ENCODE measurements at places on chromosomes 7 and 10.

DNA sequence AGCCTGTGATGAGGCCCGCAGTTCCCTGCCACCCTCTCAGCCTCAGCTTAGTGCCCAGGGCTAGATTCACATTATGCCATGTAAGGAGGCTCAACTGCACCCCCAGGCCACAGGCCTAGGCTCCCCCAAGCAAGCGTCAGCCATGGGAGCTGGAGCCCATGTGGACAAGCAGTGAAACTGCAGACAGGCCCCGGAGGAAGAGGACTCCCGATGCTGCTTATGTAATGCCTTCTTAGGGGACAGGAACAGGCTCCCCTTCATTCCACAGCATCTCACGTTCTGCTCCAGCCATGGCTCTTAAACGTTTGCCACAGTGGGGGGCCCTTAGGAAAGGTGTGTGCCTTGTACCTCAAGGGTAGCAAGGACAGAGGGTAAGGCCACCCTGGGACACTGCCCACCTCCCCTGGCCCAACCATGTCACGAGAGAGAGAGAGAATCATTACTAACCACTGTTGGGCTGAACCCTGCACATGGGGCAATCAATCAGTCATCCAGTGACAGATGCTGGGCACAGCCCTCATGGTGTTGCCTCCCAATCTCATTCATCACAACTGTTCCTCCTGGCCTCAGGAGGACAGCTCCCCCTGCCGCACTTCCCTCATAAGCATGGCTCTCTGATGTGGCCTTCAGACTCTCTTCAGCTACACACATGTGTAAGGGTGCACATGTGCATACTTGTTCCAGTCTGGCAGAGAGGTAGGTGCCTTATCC lies 263.0 kb downstream of the GRID1 start:
- DNase-seq = no peak

- DNase-seq = no peak
Measured at GRCh38 chr7:1085910-1086421, 1.9 kb upstream of the GPER1 start.

- no peak for DNase-seq
Measured at GRCh38 chr7:115227473-115228235, 305.8 kb downstream of the MDFIC start.

DNA sequence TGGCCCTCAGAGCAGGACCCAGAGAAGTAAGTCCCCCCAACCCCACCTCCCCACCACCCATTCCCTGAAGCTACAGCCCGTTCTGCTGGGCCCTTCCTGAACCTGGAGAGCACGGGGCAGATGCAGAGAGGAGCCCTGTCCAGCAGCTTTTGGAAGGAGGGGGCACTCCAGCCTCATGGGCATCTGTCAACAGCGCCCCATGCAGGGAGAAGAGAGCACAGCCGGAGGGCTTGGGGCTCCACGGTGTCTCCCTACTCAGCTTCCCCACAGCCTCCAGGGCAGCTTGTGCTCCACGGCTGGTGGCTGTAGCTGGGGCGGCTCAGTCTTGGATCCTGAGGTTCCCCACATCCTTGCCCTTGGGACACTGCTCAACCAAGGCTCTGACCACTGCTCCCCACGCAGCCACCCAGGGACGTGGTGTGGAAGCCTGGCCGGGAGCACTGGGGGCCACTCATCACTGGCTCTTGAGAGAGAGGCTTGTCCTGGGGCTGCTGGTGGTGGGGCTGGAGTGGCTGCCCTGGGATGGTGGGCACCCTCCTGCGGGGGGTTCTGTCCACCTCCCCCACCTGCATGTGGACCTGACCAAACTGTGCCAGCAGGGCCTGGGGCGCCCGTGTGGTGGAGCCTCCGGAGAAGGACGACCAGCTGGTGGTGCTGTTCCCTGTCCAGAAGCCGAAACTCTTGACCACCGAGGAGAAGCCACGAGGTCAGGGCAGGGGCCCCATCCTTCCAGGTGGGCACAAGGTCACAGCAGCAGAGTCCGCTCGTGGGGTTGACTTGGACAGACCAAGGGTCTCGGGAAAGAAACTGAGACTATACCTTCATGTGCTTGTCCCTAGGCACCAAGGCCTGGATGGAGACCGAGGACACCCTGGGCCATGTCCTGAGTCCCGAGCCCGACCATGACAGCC lies 4.5 kb downstream of the PRAP1 start:
- DNase-seq = no peak

- no peak for DNase-seq
Measured at GRCh38 chr10:28754930-28755718, 77.8 kb downstream of the BAMBI start.

DNA sequence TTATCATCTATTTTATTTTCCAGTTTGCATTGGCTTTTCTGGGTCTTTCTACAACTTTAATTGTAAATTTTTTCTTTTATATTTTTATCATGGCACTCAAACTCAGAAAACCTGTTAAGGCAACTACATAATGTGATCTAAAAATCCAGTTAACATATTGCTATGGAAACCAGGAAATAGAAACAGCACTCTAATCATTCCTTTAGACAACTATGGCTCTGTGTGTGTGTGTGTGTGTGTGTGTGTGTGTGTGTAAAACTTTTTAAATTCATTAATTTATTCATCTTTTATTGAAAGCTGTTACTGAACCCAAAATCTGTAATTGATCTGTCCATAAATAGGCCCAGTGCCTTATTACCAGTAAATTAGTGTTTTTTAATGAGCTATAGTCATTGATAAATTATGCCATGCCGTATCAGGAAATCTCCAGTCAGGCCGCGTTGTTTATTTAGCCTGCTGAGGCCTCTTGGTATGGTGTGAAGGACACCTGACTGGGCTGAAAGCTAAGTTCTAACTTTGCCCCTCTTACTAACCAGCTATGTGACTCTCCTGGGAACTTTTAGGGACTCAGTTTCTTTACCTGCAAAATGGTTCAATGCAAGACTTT lies 1.5 kb upstream of the MET start:
- no peak for DNase-seq

GRCh38 chr10:75619635-75620034 lies 188.2 kb downstream of the LRMDA start:
- no peak for DNase-seq

DNA sequence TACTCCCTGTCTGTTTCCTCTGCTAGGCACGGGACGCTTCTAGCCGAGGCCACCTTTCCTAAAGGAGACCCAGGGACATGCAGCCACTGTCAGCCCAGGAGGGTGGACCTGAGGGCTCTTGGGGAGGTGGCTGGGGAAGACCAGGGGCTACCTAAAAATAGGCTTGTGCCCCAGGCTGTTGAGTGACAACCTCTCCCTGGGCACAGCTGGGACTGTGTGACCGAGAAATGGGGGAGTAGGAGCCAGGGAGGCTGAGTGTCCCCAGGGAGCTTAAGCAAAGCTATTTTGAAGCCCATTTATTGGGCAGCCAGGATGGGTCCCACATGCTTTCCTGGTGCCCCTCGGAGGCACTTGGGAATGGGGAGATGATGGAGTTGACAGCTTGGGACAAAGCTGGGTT lies 63.8 kb downstream of the CALML3 start:
- DNase-seq = no peak

DNA sequence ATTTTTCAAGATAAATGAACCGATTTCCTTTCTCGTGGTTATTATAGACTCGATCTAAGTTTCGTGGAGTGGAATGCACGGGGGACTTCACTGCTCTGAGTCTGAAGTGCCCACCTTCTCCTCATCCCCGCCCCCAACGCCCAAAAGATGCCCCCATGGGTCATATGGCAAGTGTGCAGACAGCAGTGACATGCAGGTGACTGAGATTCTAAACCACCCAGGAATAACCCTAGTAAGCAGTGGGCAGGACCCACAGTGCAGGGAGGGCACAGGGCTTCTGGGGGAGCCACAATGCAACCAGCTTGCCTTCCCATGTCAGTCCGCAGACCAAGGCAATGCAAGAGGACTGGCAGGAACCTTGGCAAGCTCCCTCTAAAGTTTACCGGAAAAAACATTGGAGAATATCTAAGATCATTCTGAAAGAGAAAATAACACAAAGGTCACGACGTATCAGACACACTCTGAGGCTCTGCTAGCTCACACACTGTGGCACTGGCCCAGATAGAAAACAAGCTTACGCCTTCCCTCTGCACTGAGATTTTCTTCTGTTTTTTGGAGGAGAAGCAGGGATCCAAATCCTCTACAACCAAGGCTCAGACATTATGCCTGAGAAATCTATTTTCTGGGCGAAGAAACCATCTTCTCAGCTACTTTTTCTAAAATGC lies 239.6 kb downstream of the MAD1L1 start:
- DNase-seq = no peak

DNA sequence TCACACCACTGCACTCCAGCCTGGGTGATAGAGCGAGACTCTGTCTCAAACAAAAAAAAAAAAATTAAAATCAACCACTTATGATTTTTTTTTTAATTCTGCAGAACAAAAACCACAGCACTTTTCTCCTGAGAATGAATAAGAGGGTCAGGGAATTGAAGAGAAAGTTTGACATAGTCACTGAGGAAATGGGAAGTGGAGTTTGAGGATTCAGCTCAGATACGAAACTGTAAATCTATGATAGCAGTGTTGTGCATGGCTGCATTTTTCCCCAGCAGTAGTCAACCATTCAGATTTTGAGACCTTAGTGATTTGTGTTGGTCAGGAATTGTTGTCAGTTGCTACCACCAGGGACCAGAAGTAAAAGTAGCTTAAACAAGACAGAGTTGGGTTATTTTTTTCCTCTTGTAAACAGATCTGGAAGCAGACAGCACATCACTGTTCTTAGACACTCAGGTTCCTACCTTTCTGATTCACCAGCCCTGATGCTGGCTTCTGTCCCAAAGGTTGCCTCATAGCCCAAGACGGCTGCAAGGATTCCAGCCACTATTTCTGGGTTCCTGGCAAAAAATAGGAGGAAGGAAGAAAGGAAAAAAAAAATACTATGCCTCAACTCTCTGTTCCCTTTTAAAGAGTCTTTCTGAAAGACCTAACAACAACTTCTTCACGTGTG lies 20.1 kb downstream of the PILRA start:
- no peak for DNase-seq

- DNase-seq = no peak
Measured at GRCh38 chr7:33946094-33946699, 40.9 kb downstream of the BMPER start.

Measured in left cardiac atrium (tissue), 4 donors.